Dorsolateral prefrontal cortex (tissue), 122 donors: ENCODE measurements at places on chromosomes 5 and 9. TPM values are rescaled to one million over a fixed set of nuclear protein-coding genes. Genes with fewer than 3 reads are reported as not detected.

GRCh38 chr5:73355108-73355507 lies 93.5 kb downstream of the FOXD1 start:
- no peak for DNase-seq

DNA sequence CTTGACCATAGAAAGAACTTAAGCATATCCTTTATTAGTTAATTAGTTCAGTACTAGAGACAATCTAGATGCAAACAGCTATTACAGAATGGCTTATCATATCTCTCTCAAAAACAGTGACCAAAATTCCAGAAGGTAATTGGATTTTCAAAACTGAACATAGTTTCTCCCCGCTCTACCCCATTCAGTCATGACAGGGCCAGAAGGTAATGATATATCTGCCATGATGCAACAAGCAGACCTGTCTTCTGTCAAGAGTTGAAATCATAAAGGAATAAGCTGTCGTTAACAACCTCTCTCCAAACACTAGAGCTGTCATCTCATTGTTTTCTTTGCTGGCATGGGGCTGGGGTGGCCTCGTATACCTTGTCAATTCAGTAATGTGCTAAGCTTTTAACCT lies 200.5 kb upstream of the POU5F2 start:
- DNase-seq = no peak

GRCh38 chr9:1709347-1709746 lies 305.8 kb upstream of the SMARCA2 start:
- DNase-seq = no peak

- no peak for DNase-seq
Measured at GRCh38 chr5:124516567-124516966, 229.9 kb downstream of the ZNF608 start.

DNA sequence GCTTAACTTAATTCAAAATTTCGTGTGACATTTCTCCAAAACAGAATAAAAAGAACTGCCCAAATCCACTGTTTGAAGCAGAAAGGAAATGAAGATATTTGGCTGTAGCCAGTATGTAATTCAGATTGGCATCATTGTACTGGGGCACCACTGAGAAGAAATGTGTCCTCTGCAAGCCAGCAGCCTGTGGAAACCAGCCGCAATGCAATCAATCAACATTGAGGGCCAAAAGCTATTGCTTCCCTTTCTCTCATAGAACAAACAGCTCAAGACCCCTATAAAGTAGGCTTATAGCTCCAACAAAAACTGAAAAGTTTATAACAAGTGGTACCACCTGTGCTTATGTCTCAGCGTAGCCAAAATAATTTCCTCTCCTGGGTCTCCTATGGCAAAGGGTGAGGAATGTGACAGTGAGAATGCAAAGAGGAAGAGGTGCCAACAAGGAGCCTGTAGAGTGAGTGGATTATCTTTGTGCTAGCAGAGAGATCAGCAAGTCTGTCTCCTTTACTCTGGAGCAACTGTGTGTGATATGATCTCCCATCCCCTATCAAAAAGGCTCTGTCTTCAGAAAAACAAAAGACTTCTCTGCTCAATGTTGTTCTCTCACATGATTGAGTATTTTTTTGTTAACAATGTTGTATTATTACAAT lies 1072.3 kb upstream of the DMAC1 start:
- no peak for DNase-seq

DNA sequence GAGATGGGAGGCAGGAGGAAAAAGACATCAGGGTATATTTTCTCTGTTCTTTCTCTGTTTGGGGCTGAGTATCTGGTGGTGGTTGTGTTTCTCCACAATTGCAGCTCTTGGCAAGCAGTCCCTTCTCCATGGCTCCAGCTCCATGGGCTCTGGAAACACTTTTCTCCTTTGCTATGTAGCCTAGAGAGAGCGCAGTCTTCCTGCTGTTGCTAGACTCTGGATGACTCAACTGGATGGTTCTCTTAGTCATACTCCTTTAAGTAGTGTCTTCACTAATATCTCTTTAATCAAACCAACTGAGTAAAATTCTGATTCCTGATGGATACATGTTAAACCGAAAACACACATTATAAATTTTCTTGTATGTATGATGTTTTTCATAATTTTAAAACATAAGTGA lies 3.3 kb upstream of the PLGRKT start:
- DNase-seq = no peak

DNA sequence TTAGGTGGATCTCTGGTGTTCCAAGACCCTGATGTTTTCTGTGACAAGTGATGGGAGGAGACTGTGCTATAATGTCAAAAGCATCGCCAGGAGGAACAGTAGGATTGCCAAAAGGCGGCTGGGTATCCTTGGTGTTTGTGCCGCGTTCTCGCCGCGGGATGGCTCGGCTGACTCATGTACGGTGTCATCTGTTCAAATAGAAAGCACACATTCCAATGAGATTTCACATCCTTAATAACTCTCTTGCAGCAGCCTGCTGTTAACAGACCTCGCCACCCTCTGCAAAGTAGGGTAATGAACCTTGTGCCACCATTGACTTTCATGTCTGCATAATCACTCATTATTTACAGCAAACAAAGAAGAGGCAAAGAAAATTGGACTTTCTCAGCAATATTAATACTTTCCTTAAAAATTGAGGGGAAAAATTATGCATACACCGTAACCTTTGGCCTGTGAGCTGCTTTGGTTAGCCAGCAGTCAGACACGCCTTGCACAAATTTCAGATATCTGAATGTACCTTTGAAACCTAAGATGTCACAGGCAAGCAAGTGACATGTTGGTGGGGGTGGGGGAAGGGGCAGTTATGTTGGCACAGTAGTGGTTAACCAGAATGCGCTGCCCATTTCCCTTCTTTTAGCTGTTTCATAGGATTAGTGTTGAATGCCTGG lies 289.4 kb downstream of the EFNA5 start:
- peak; percentile 41 for DNase-seq

DNA sequence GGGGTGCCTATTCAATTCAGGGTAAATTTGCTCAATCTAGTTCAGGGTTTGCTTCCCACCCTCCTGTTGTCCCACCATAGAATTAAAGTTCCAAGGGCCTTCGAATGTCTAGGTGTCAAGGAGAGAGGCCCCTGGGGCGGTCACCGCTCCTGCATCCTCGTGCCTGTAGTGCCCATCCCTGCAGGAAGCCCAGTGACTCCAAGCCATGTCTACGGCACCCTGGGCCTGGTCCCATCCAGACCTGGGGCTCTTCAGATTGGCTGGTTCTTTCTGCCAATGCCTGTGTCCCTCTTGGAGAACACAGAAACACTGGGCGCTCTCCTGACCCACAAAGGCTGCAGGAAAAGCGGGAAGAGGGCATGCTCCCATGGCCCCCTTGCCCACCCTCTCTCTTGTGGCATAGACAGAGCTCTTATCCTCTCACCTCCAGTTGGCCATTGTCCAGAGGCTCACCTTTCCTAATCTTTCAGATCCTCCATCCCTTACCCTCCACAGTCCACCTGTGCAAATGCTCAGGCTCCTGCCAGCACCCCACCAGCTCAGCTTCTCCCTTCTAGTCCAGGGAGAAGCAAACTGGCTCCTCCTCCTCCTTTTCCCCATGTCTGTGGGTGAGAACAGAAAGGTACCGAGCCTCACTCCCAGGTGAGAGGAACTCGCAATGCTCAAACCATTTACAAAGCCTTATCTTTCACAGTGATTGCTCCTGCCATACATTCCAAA lies 253.0 kb upstream of the IRX2 start:
- no peak for DNase-seq

GRCh38 chr5:82252744-82253143 lies 25.4 kb downstream of the RPS23 start:
- DNase-seq = no peak

DNA sequence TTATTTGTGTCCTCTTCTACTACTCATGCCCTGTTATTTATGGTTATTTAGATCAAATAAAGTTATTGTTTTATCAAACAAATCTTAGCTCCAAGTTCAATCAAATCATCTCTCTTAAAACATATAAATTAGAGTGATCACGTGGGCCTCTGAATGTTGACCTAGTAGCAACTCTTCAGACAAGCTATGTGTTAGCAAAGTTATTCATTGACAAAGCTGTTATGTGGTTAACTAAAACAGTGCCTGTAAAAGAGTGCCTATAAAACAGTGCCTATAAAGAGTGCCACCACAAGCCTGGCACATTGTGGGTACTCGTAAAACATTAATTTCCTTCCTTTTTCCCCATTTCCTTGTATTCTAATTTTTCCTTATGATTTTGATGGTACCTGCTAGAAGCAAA lies 421.9 kb downstream of the HCN1 start:
- DNase-seq = no peak

DNA sequence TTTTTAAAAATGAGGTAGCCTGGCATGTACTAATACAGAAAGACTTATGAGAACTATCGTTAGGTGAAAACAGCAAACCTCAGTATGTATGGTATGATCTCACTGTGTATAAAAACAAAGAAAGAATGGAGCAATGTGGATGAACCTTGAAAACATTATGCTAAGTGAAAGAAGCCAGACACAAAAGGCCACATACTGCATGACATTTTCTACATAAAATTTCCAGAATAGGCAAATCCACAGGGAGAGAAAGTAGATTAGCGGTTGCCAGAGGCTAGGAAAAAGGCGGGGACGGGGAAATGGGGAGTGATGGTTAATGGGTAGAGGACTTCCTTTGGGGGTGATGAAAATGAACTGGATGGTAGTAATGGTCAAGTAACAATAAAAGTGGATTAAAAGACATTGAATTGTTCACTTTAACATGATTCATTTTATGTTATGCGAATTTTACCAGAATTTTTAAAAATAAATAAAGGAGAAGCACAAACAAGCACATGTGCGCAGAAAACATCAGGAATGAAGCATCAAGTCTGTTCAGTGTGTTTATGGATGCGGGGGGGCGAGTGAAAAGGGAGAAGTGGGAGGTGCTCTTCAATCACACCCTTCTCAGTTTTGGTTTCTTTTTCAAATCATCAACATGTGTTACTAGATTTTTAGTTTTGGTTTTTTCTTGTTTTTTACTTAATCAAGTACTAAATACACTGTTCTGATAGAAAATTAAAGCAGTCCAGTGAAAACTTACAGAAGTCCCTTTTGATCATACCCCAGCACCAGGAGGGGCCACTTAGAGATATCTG lies 16.3 kb downstream of the ROR2 start:
- no peak for DNase-seq

NUDCD2 gene
- 32.5 TPM for total RNA-seq
